ENCODE measurements at places on chromosomes 5 and 9.

GRCh38 chr5:103561685-103562452 is 720 bp downstream of the NUDT12 start:
- DNase-seq, result no peak

- DNase-seq, result no peak
These were observed 13.6 kb downstream of the MTMR12 start for GRCh38 chr5:32299059-32299677.

DNA sequence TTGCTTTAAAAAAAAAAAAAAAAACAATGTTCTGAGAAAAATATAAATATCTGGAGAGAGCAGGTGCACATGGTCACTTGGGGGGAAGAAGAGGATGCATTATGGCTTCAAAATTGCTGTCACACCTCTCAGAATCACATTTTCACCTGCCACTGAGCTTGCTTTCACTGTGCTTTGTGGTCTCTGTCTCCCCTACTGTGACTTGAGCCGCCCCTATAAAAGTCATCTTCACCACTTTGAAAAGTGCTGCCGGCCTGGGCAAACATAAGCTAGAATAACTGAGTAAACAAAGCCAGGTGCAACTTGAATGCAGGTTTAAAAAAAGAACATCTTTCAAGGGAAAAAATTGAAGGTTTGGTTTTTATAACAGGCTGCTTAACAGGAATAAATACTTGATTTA is 368.1 kb upstream of the GRIA1 start:
- DNase-seq, result no peak

- no peak for DNase-seq
These were observed 500.2 kb downstream of the SPOCK1 start for GRCh38 chr5:136998854-136999357.

DNA sequence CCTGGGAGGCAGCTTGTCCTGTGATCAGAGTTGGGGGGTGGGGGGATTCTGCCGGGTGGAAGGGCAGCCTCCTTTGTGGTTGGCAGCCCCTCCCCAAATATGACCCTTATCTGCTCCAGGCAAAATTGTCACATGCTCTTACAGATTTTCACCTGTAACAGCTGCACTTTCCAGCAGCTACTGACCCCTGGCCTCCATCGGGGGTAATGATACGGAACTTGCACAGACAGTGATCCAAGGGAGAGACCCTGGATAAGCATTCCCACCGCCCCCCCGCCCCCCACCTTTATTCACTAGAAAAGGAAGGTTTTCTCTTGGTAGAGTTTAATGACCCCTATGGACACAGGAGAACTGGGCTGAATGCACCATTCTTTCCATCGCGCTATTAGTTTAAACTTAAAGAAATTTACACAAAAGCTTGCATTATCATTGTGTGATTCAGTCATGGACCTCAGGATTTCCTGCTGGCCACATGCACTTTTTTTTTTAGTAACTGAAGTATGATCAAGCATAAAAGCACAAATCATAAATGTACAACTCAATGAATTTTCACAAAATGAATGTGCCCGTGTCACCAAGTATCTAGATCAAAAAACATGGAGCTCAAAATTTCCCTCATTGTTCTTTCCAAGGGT is 10.7 kb upstream of the ZBTB34 start:
- DNase-seq, result no peak

GRCh38 chr5:150077060-150077459 is 9.3 kb downstream of the CSF1R start:
- DNase-seq, result peak; percentile 44

DNA sequence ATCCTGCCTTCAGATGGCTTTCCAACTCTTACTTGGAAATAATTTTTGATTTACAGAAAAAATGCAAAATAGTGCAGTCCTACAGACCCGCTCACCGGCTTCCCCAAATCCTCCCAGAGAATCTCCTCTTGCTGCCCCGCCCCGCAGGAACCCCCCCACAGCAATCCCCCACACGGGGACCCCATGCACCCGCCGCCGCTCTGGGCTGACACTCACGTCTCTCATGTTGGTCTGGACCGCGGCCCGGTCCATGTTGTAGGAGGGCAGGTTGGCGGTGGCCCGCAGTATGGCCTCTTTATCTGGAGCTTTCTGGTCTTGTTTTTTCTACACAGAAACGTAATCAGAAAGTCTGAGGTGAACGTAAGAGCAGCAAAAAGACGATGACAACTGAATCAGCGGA is 13.6 kb downstream of the UBAC1 start:
- DNase-seq, result no peak

DNA sequence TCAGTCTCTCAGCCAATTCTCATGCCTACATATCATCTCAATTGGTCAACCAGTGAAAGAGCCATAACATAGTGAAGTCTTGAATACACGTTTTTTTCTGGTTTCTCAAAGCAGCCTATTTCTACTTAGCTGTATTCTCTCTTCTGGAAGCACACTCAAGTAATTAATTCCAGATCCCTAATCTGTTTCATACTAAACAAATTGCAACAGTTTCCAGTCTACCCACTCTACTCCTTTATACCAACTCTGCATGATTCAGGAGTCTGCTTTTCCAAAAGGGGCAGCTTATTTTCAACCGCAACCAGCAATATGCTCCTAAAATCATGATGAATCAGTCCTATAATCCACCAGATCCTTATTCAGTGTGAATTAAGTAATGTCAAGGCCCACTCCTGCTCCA is 211.7 kb downstream of the TLE1 start:
- no peak for DNase-seq

- DNase-seq, result peak; percentile 71
These were observed 15.6 kb downstream of the IRF1 start for GRCh38 chr5:132474881-132475496.

DNA sequence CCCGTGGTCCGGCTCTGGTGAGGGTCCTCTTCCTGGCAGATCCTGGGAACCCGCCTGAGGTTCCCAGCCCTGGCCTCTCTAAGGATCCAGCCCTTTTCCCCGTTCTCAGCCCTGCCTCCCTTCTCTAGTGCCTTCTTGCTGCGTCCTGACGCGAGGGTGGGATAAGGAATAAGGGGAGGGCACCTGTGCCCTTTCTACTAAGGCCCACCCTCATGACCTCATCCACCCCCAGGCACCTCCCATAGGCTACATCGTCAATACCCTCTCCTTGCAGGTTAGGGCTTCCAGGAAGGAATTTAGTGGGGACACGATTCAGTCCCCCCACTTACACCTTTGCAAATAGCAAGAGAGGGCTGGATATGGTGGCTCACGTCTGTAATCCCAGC is 10.7 kb upstream of the DIPK1B start:
- DNase-seq, result no peak

- no peak for DNase-seq
These were observed 37.0 kb upstream of the IL7R start for GRCh38 chr5:35819668-35820067.

GRCh38 chr5:160929360-160929759 is 77.3 kb upstream of the ATP10B start:
- no peak for DNase-seq

- DNase-seq, result no peak
These were observed 146.9 kb upstream of the FBN2 start for GRCh38 chr5:128684961-128685360.

DNA sequence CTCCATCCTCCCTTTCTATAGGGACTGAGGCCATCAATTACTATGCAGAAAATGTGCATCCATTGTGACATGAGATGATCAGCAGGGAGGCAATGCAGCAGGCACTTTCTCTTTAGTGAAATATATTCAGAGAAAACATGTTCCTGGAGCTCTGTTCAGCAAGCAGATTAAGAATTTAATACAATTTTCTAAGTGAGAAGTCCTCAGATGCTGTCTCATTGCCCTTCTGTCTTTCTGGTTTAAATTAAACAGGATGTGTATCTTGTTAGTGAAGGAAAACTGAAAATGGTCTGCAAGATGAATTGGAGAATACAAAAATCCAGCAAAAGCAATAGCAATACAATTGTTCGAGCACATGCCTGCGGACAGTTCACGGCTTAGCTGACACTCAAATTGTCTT is 445.8 kb upstream of the RIOK2 start:
- peak; percentile 2 for DNase-seq

DNA sequence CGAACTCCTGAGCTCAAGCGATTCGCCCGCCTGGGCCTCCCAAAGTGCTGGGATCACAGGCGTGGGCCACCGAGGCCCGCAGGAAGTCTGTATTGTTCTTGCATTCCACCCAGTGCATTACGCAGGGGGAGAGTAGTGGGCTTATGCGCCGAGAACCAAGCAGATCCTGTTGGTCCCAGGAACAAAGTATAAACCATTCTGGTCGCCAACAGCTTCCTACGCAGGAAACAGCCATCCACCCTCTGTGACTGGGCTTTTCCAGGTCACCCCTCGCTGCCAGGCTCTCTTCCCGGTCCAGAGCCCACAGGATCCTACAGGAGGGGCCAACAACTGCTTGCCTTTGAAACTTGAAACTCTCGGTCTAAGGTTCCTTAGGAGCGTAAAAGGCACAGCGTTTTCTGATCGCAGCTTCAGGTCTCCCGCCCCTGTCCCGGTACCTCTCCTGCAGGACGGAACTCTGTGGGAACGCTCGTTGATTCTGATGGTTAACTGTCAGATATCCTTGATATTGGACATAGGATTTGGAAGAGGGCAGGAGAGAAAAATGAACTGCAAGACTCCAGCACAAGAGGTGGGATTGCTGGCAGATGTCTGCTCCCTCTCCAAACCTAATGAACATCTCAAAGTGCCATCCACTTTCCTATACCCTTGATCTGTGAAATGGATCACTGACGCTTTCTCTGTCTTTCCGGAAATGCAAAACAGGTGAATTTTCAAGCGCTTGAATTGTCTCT is 4.2 kb upstream of the ANXA2R start:
- DNase-seq, result no peak

DNA sequence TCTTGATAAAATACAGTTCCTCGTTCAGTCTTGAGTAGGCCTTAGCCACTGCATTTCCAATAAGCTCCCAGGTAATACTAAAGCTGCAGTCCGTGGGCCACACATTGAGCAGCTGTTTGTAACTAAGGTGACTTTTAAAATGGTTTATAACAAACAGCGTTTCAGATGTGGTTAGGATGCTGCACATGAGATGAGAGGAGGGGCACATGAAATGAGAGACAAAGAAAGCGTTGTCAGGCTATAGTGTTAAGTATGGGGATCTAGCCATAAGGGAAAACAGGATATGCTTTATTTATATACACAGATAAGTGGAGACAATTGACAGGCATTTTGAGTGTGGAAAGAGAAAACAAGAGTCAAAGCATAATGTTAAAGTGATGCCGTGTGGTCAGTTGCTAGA is 89.9 kb downstream of the PAM start:
- no peak for DNase-seq

DNA sequence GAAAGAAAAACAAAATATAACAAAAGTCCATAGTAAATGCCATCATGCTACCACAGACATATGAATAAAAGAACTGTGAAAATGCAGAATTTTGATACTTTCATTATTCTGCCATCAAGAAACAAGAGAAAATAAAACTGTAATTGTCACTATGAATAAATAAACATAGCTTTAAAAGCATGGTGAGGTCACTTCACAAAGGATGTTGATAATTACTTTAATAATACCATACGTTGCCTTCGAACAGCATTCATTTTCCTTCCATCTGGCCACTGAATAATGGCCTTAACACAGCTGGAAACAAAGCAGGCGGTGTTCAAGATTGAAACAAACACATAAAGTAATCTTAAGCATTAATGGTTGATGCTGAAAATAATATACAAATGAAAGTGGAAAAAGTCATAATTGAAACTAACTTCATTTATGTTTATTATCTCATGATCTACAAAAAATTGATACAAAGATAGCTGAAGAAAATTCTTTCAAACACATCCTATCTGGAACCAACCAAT is 102.0 kb downstream of the AGTPBP1 start:
- no peak for DNase-seq

Measured in osteoblast (primary cell).